Inflammatory macrophage treated with lipopolysaccharide for 1 hour (primary cell): ENCODE measurements at places on chromosomes 4 and X.

- DNase-seq, result no peak
These were observed 40.9 kb upstream of the PRSS48 start for GRCh38 chr4:151236036-151236435.

DNA sequence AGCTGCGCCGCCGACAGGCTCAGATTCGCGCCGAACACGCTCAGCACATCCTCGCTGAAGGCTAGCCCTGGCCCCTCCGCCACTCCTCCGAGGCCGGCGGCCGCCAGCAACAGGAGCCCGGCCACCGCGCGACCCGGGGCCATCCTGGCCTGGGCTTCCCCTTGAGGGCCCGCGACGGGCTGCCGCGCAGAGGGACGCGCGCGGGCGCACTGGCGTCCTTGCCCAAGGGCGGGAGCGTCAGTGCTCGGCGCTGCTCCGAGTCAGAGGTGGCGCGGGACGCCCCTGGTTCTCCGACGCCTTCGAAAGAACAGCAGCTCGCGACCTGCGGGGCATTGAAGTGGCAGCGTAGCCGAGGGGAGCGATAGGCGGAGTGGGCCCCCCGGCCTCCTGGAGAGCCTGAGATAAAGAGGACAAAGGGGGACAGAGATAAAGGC, 745 bp downstream of the SLC39A8 start:
- DNase-seq, result peak; percentile 65

DNA sequence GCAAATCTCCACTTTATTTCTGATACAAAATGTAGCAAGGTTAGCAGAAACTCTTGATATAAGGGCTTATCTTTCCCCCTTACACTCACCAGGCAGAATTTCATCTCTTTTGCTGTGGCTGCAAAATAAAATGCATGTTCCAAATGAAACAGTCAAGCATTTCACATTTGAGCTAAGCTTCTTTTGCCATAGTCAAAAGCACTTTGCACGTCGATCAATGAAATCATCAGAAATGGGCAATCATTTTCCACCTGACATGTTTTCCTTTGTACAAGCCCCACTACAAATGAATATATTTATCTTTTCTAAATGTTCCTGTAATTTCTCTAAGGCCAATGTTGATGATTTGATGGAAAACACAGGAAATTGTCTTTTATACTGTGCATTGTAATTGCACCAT, 178.4 kb downstream of the ANKRD50 start:
- DNase-seq, result no peak

DNA sequence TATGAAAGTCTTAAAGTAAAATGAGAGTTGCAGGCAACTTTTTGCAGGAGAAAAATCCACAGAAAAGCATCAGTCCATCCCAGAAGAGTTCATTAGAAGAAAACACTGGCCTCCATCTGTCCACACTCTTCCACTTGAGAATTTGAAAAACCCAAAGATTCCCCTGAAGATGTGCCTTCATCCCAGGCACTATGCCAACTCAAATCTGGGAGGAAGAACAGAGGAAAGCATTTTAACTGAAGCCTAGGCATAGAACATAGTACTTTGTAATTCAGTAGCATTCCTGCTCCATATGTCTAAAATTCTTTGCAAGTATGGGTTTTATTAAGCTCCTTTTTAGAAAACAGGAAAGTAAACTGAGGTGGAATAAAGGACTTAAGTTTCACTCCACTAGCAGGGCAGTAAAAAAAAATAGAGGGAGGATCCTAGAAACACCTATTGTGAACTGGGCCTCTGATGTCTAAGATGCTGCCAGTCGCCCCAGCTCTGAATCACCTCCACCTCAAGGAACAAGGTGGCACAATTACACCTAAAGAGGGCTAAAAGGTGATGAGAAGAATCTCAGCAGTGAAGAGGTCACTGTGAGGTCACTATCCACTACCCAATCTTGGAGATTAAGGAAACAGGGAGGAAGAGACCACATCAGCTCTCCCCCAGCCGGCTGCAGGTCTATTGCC, 141.9 kb upstream of the FAM241A start:
- DNase-seq, result no peak

GRCh38 chrX:133415276-133416105, at the start of gene GPC4:
TSS of gene GPC4 (minus strand) at chrX:133415489. CDS start at chrX:133414965, 524 bp downstream.
- peak; percentile 32 for DNase-seq

GRCh38 chrX:20265726-20266681, 705 bp downstream of the RPS6KA3 start:
- peak; percentile 24 for DNase-seq

DNA sequence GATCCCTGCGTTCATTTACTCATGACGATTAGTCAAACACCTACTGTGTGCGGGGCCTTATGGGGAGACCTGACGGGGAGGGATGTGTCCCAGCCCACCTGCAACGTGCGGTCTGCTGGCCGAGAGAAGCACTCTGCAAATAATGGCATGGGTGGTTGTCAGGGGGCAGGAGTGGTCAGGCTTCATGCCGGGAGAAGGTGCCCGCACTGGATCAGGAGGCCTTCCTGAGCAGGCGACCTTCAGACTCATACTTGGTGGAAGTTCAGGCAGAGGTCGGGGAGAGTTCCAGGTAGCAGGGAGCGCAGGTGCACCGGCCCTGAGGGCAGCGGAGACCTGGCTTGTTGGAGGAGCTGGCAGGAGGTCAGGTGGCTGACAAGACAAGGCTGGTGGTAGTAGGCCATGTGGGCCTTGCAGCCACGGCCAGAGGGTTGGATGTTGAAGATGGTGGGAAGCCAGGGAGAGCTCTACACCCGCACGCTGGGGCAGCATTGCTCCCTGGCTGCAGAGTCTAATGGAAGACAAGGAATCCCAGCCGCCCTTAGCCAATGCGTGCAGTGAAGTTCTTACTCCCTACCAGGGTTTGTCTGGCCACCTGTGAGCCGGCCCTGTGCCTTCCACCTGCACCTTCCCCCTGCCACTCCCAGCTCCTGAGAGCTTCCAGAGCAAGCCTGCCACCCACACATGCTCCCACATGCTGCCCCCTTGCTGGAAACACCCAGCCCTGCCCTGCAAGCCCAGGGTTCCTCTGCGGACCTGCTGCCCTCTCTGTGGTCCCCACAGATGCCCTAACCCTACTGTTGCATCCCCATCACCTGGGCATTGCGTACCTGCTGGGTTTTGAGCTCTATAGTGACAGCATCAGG, 97.3 kb downstream of the PSAPL1 start:
- no peak for DNase-seq

GRCh38 chrX:103730796-103731493, 20.2 kb downstream of the TMEM31 start:
- DNase-seq, result no peak

DNA sequence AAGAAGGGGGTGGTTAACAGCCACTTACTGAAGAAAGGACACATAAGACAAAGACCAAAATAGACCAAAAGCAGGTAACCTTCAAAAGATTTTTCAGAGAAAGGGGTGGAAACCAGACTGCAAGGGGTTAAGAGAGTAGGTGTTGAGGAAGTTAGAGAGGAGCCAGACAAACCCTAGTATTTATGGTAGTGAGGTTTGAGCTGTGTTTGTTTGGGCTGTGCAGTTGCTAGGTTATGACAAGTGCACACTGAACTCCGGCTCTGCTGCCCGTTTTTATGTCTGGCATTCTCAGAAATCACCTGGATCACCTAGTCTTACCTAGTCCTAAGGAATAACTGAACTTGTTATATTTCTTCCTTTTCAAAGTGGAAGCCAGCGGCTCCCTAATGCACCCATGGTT, 22.9 kb upstream of the G3BP2 start:
- DNase-seq, result peak; percentile 31

- DNase-seq, result no peak
These were observed 245.8 kb upstream of the SMIM31 start for GRCh38 chr4:164508097-164508496.

GRCh38 chr4:94978904-94979303, 221.1 kb downstream of the BMPR1B start:
- DNase-seq, result peak; percentile 16

- DNase-seq, result no peak
These were observed 82.0 kb downstream of the HAUS3 start for GRCh38 chr4:2159931-2160330.

- no peak for DNase-seq
These were observed 46.6 kb upstream of the CDKN2AIP start for GRCh38 chr4:183397741-183398297.

DNA sequence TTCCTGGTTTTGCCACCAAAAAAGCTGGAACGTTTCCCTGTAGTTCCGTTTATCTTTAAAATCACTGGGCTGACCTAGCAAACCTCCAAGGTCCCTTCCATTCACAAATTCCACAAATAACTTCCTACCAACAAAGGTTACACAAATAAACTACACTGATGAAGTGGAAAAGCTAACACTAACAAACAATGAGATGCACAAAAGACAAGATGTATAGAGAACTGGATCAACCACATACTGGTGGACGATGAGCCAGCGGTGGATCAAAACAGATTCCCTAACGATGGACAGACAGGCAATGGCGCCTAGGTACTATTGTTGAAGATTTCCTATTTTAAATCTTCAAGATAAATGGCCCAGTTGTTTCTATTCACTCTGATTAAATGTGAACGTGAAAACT, 15.5 kb downstream of the AFAP1 start:
- no peak for DNase-seq

DNA sequence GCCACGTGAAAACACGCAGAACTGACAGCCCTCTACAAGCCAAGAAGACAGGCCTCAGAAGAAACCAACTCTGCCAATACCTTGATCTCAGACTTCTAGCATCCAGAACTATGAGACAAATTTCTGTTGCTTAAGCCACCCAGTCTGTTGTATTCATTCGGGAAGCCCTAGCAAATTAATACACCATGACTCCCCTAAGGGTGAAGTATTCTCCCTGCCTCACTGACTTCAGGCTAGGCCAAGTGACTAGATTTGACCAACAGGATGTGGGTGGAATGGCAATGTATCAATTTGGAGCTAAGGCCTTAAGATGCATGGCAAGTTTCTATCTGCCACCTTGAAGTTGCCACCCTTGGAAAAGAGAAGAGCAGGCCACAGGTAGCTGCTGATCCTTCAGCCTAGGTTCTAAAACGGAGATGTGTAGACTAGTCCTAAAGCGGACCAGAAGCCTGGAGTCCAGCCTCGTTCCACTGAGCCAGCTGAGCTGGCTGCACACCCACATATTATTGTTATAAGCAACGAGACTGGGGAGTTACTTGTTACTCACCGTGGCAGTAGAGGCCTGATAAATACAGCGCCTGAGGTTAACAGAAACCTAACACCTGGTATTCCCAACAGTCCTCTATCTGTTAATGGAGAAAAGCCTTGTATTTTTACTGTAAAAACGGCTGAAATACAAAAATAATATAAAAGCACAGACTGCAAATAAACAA, 16.4 kb downstream of the SCARB2 start:
- no peak for DNase-seq

- DNase-seq, result no peak
These were observed 5.1 kb upstream of the TASL start for GRCh38 chrX:30582664-30583063.

GRCh38 chr4:6354119-6354518, 84.5 kb downstream of the WFS1 start:
- no peak for DNase-seq

- no peak for DNase-seq
These were observed 34.9 kb upstream of the CLDN24 start for GRCh38 chr4:183356931-183357675.

DNA sequence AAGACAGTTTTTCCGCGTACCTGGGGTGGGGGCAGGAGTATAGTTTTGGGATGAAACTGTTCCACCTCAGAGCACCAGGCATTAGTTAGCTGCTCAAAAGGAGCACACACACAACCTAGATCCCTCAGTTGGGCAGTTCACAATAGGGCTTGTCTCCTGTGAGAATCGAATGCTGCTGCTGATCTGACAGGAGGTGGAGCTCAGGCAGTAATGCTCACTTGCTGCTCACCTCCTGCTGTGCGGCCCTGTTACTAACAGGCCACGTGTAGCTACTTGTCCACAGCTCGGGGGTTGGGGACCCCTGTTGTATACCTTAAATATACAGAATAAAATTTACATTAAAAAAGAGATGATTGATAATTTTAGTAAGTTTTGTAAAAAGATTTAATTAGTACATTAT, 191.5 kb downstream of the SLC7A11 start:
- DNase-seq, result no peak

GRCh38 chr4:152983221-152983620, 47.1 kb downstream of the FHDC1 start:
- no peak for DNase-seq

DNA sequence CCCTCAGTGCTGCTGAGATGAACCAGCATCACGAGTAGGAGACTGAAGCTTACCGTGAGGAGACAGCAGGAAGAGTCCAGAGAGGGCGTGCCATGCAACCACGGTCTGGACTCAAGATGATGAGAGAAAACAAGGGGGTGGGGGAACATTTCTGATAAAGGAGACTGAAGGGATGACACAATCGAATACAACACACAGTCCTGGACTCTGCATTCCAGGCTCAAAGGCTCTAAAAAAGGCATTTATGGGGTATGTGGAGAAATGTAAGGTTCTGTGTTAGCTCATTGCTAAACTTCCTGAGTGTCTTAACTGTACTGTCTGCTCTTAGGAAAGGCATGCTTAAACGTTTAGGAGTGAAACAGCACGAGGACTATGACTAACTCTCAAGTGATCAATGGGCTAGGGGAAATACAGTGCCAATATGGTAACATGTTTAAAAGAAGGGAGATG, 20.6 kb upstream of the IRAK1 start:
- peak; percentile 96 for DNase-seq

GRCh38 chrX:148412006-148412405, 88.4 kb upstream of the AFF2 start:
- peak; percentile 20 for DNase-seq

- no peak for DNase-seq
These were observed 10.0 kb downstream of the AWAT2 start for GRCh38 chrX:70039758-70040157.

GRCh38 chr4:36325926-36326325, 44.5 kb downstream of the DTHD1 start:
- DNase-seq, result peak; percentile 90

GRCh38 chr4:41485041-41485440, 52.9 kb upstream of the LIMCH1 start:
- peak; percentile 11 for DNase-seq

DNA sequence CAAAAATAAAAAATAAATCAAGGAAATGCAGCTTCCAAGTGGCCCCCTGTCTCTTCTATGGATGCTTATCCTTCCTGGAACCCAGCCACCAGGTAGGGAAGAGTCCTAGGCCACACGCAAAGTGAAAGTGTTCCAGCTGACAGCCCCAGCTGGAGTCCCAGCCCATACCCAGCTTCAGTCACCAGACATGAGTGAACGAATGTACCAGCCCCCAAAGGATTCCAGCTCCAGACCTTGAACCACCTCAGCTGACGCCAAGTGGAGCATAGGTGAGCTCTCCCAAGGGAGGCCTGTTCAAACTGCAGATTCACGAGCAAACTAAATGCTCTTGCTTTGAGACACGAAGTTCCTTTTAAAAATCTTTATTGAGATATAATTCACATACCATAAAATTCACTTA, 62.0 kb downstream of the BCOR start:
- DNase-seq, result no peak

DNA sequence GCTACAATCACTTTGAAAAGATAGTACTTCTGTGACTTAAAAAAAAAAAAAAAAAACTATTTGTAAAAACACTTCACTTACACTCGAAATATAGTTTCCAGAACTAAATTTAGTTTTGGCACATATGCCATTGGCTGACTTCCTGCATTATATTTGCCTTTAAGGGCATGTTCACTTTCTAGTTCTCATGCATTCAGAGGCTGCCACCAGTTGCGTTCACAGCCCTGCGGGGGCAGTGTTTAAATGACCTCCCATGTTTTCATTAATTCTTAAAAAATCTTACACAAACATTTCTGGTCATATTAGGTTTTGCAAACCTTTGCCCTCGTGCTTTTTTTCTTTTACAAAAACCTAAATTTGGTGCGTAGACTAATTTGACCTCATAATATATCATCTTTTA, 12.4 kb upstream of the ARHGAP6 start:
- no peak for DNase-seq

- DNase-seq, result peak; percentile 40
These were observed 783 bp downstream of the RBPJ start for GRCh38 chr4:26321373-26322221.

- peak; percentile 89 for DNase-seq
These were observed 86.0 kb downstream of the HTT start for GRCh38 chr4:3160438-3160837.
